ENCODE measurements at places on chromosomes 5 and 9. TPM values are rescaled to one million over a fixed set of nuclear protein-coding genes. Genes with fewer than 3 reads are reported as not detected.

Gene PRLR
- under 0.01 TPM for total RNA-seq

Gene RANBP3L
- not detected for total RNA-seq

Gene NR4A3
- total RNA-seq = under 0.01 TPM

Gene AFAP1L1
- 17.2 TPM for total RNA-seq
